ENCODE measurements at places on chromosomes 6 and 20.
A peak's percentile ranks its signal among the peaks of the same experiment; 100 is the strongest.

GRCh38 chr6:11525468-11526155, 11.9 kb upstream of the TMEM170B start:
- no peak for DNase-seq

GRCh38 chr6:87671555-87672029, 30.4 kb downstream of the AKIRIN2 start:
- DNase-seq, result no peak

DNA sequence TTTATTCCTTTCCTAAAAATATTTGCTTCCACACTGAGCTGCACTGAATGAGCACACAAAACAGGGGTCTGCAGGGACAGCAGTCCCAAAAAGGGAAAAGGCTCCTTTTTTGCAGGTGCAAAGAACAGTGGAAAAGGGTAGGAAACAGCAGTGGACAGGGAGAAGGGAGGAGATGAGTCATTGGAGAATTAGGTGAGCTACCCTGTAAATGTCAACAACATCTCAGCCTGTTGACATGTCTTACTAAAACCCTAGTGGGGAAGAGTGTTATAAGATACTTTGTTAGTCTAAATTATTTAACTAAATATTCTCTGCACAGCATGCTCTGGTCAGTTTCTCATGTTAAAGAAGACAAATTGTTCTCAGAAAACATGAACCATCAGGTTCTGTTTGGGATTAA, 151.5 kb upstream of the FBXL4 start:
- DNase-seq, result no peak

DNA sequence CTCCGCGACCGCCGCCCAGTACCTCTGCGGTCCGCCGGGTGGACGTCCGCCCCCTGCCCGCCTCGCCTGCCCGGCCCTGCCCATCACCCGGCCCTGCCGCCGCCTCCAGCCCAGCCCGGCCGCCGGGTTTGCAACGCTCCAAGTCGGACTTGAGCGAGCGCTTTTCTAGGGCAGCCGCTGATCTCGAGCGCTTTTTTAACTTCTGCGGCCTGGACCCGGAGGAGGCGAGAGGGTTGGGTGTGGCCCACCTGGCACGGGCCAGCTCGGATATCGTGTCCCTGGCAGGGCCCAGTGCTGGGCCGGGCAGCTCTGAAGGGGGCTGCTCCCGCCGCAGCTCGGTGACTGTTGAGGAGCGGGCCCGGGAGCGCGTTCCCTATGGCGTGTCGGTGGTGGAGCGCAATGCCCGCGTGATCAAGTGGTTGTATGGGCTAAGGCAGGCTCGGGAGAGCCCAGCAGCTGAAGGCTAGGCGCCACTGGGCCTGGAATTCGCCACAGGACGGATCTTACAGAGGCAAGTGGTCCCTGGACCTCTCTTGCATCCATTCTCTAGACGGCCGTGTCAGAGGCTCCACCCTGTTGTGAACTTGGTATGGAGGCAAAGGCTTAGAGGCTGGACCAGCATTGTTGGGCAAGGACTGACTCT, 11.8 kb downstream of the FAM110A start:
- no peak for DNase-seq

DNA sequence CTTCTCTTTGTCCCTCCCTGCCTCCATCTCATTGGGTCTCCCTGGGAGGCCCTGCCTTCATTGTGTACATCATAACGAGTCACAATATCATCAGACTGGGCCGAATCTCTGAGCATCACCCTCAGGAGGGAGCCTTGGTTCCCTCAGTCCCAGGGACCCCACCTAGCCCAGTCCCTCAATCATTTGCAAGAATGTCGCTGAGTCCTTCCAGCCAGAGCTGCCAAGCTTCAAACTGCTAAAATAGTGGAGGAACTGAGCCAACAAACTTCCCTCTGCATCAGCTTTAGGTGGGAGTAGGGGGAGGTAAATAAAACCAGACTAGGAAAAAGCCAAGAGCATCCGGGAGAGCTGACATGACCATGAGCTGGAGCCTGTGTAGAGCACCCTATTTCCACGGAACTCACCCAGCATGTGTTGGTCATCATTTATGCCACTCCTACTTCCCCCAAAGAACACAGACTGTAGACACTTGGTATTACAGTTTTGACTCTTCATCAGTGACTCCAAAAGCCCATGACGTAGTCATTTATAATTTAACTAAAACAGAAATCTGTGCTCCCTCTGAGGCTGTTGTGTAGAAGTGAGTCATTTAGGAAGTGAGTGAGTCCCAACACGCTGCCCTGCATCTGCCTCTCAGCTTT, 28.8 kb upstream of the IL17A start:
- no peak for DNase-seq

DNA sequence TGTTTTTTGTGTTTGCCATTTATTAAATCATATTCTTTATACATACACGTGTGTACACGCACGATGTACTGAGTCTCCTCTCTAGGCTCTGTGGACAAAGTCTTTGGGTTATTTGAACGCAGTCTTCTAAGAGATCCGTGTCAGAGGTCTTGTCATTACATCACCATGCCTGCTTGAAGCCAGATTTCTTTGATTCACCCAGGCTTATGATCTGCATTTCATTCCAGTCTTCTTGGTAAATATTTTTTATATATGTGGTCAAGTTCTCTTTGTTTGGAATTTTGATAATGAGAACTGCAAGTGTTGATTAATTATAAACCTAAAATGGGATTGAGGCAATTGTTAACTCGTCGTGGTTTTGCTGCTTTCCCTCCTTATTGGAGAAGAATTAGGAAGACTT, 34.6 kb downstream of the KCNS1 start:
- no peak for DNase-seq

GRCh38 chr20:23116311-23117089, 30.4 kb upstream of the CD93 start:
- DNase-seq, result no peak

- DNase-seq, result no peak
Observed at GRCh38 chr20:51756653-51757052, 11.5 kb downstream of the ATP9A start.

- peak; percentile 12 for DNase-seq
Observed at GRCh38 chr20:52305858-52306257, 114.3 kb upstream of the ZFP64 start.

- DNase-seq, result no peak
Observed at GRCh38 chr6:111987295-111987694, 66.6 kb upstream of the CCN6 start.

DNA sequence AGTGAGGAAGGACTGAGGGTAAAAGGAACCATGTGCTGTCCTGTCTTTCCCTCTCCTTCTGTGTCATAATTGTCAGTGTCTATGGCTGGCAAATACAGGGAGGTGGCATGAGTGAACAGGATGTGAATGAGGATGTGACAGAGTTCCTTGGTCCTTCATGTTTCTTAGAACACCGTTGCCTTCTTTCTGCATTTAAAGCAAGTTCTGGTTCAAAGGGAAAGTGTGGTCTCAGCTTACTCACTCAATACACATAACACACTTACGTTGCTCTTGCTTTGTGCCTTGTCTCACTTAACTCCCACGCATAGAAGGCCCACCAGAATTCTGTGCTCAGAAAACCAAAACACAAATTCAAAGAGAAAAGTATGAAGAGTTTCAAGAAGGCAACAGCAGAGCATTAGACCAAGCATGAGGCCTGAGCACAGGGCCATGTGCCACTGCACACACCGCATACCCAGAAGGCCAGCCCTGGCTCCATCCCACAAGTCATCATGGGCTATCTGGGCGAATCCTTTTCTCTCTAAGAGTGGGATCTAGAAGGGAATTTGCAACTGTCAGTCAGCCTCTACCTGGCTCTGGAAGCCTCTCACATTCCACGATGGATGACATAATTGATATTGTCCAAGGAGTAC, 38.9 kb upstream of the SAYSD1 start:
- DNase-seq, result no peak

DNA sequence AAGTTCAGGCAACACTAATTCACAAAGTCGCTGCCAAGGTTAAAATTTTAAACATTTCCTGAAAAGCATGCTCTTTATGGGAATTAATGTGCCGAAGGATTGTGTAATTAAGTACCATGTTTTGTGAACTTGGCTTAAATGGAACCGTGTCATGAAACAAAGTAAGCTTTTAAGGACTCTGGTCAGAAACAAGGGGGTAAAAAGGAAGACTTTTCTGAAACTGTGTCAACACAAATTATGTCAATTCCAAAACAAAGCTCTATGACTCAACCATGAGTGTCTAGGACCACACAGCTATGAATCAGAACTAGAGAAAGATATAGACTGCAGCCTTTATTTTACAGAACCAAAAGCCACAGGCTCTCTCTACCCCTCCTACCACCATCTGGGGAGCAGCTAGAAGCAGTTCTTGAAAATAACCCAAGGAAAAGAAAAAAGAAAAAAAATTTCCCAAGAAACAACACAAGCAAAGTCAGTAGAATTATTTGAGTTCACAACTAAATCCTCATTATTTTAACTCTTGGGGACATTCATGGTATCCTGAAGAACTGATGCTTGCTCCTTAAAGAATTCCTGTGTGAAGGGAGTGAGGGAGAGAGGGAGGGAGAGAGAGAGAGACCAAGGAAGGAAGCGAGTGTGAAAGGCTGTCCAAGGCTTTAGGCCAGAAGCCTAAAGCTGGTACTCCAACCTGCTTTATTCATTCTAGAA, 81.9 kb downstream of the ZMYND8 start:
- DNase-seq, result no peak

DNA sequence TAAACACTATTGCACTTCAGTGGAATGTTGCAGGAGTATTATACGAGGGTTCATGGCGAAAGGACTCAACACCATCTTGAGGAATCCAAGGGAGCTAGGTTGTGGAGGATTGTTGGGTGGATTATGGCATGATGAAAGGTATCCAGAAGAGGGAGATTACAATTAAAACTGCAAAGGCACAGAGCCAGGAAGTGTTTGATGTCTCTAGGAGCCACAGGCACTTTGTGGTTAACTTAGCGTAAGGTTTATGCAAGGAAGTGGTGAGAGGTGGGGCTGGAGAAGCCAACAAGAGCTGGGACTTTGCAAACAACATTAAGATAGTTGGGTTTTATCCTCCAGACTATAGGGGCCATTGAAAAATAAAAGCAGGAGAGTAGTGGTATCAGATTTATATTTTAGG, 86.6 kb upstream of the TPD52L1 start:
- DNase-seq, result no peak

- no peak for DNase-seq
Observed at GRCh38 chr20:1876975-1877608, 18.1 kb upstream of the SIRPA start.

DNA sequence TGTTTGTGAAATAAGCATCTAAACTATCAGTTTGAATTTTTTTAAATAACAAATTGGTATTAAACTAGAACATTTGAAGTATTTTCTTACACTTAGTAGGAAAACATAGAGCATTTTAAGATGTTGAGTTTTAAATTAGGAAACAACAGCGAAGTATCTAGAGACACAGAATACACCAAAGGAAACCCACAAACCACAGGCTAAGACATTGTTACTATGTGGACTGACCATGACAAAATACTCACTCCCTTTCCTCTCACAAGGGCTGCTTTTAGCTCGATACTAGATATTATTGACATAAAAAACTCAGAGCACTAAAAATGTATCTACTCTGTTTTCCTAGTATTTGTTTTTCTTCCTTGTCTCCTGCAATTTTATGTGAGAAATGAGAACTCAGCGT, 266.0 kb upstream of the CITED2 start:
- DNase-seq, result no peak

- DNase-seq, result no peak
Observed at GRCh38 chr6:28537509-28538140, 11.9 kb downstream of the GPX5 start.

DNA sequence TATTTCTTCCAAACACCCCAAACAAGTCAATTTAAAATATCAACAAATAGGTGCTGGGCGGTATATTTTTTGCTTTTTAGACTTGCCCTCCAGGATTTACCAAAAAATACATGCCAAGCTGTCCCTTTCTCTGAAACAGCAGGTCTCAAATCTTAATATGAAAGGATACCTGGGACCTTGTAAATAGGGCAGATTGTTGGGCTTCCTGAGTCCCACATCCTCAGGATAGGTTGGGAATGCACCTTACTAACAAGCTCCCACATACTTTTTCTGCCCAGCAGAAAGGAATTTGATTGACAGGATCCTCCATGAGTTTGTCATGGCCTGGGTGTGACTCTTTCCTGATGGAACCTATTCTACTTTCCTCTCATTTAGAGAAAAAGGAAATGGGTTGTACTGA, 4.9 kb upstream of the SLC24A3 start:
- DNase-seq, result no peak

- peak; percentile 3 for DNase-seq
Observed at GRCh38 chr6:169959136-169960002, 207.9 kb downstream of the ERMARD start.

Data from stimulated activated CD4-positive, alpha-beta T cell treated with anti-CD3 and anti-CD28 coated beads, Interleukin-1b, Interleukin-23, amount 100 ng/mL, for 4 hours (primary cell).